ENCODE measurements at places on chromosomes 6 and 20.

DNA sequence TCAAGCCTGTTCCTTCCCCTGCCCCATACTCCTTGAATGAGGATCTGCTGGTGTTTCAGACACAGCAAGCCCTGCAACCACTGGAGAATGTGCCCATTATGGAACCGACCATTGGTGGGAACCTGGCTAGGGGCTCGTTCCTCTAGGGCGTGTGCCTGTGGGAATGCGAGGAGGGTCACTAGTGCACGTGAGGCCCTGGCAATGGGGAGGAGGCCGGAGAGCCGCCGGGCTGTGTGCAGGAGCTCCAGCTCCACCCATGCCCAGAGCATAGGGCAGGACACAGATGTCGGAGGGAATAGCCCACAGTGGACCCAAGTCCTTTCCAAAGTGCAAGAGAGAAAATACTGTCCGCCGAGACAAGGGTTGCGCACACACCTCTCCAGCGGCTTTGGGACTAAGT is 99.3 kb downstream of the ERMARD start:
- no peak for DNase-seq

DNA sequence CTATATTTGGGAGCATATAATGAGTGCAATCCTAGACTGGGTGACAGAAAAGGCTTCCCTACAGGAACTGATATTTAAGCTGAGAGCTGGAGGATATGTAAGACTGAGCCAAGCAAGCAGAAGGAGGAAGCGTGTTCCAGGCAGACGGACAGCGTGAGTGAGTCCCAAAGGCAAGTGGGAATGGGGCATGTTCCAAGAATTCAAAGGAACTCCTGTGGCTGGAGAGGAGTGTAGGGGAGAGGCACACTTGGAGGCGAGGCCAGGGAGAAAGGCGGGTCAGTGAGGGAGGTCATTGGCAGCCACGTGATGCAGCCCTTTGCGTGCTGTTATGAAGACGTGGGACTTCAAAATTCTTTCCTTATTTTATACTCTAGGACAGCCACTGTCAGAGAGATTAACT is 27.9 kb upstream of the SGK1 start:
- DNase-seq = no peak

- DNase-seq = no peak
Measured at GRCh38 chr20:7493311-7493710, 446.9 kb downstream of the HAO1 start.

- DNase-seq = no peak
Measured at GRCh38 chr20:32438331-32438858, 80.3 kb downstream of the ASXL1 start.

- no peak for DNase-seq
Measured at GRCh38 chr6:89414215-89414614, 2.1 kb upstream of the RRAGD start.

DNA sequence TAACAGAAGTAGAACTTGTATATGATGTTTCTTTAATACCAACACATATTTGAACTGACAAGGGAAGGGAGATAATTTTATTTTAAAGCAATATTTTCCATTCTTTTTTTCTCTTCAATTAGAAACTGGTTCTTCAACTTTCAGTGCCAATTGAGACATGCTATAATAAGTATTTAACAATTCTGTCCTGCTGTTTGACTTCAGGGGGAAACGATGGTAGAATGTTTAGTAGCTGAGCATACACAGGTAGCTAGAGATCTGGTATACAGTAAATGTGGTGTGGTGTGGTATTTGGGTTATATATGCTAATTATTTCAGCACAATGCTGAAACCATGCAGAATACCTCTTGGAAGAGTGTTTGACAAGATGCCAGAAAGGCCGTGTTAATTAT is 156.9 kb downstream of the ARID1B start:
- no peak for DNase-seq

DNA sequence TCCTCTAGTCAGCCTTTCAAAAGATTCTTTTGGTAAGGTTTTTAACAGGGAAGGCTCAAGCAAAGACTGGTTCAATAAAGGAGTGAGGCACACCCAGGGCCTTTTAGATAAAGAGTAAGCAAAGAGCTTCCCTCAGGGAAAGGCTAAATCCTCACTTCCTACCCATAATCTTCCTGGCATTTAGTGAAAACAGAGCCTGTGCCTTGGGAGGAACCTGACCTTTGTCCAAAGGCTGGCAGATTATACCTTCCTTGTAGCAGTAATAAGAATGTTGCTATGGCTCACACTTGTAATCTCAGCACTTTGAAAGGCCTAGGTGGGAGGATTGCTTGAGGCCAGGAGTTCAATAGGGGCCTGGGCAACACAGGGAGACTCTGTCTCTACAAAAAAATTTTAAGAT is 280.1 kb upstream of the PLCB4 start:
- DNase-seq = no peak

- DNase-seq = peak; percentile 81
Measured at GRCh38 chr20:11204926-11205768, 531.3 kb upstream of the JAG1 start.

- no peak for DNase-seq
Measured at GRCh38 chr20:23691675-23692074, 2.8 kb upstream of the CST4 start.

GRCh38 chr20:1577906-1578305 is 20.4 kb upstream of the SIRPD start:
- DNase-seq = no peak

GRCh38 chr6:29705389-29706231 is 17.6 kb upstream of the HLA-F start:
- DNase-seq = peak; percentile 52

GRCh38 chr20:21006611-21007010 is 99.5 kb downstream of the LINC00237 start:
- DNase-seq = peak; percentile 9

DNA sequence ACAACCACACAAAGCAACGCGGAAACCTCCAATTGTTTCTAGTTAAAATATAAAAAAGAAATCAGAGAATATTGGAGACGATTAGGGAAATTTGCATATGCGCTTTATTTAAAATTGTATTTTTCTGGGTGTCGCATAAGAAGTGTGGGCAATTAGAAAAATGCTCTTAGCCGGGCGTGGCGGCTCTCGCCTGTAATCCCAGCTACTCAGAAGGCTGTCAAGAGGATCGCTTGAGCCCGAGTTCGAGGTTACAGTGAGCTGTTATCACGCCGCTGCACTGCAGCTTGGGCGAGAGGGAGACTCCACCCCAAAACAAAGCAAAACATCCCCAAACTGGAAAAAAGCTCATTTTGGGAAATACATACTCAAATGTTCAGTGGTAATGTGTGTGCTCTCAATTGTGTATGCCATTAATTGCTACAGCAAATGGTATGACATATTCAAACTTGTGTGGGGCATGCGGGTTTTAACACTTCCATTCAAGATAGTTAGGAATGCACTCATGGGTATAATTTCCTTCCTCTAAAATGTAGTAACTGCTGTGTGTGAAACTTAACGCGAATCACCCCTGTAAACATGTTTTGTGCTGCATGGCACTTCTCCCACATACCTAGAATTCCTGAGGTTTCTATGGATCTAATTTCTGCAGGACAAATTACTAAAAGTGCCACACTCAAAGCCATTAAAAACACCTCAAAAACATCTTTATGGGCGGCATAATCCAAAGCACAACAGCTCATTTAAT is 54.7 kb upstream of the HFE start:
- DNase-seq = peak; percentile 90

DNA sequence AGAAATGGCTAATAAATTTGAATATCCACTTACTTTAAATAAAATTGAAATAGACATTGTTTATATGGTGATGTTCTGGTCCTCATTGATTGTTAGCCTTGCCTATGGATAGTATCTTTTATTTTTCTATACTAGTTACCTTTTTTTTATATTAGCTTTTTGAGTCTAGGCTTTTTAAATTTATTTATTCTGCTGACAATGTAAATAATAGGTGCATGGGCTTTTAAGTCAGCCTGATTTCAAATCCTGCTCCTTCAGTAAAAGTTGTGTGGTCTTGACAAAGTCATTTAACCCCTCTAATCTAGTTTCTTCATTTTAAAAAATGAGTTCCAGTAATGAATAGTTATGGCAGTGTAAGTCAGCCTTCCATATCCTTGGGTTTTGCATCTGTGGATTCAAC is 38.6 kb downstream of the FAM162B start:
- DNase-seq = no peak

- DNase-seq = no peak
Measured at GRCh38 chr6:158661156-158661685, 11.4 kb downstream of the SYTL3 start.
